Amygdala (tissue), 56 donors: ENCODE measurements at places on chromosomes 3 and 15.

GRCh38 chr3:99939876-99940275 is 122.2 kb downstream of the CMSS1 start:
- DNase-seq = no peak

DNA sequence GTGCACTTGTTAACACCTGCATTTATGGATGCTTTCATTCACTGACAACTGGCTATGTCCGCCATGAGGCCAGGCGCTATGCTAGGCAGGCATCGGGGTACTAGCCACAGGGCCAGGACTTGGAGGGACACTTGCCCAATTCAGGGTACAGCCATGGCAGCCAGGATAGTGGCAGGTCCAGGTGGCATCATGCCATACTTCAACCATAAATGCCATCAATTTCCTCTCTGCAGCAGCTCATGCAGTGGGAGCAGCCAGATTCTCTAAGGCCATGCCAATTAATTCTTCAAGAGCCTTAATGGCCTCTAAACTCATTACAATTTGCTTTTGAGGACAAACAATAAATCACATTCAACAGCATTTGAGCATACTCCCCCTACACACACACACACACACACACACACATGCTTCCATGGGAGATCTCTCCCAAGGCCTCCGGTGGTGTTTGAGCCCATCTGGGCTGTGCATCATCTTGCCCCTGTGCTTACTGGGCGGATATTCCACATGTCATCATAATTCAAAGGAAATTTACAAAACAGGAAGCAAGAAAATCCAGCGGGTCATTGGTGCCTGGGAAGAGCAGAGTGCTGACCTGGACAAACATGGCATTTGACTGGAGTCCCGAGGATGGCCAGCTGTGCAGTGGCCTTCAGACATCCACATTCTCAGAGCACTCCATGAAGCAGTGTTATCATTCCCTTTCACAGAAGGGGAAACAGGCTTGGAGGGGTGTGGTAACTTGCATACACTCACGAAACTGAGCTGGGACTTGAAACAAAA is 109.1 kb downstream of the IQSEC1 start:
- DNase-seq = no peak

DNA sequence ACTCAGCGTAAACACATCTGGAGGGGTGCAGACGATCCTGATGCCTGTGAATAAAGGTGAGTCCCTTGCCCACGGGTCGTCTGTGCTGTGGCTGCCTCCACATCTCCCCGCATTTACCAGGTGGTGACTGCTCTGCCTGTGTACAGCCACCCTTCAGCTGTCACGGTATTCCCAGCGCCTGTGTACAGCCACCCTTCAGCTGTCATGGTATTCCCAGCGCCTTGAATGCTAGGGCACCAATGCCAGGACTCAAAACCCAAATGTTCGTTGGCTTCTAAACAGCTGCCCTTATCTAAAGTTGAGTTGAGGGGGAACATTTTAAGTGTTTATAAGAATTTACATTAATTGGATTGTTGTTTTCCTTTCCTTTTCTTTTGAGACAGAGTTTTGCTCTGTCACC is 27.4 kb downstream of the MAP6D1 start:
- DNase-seq = no peak

DNA sequence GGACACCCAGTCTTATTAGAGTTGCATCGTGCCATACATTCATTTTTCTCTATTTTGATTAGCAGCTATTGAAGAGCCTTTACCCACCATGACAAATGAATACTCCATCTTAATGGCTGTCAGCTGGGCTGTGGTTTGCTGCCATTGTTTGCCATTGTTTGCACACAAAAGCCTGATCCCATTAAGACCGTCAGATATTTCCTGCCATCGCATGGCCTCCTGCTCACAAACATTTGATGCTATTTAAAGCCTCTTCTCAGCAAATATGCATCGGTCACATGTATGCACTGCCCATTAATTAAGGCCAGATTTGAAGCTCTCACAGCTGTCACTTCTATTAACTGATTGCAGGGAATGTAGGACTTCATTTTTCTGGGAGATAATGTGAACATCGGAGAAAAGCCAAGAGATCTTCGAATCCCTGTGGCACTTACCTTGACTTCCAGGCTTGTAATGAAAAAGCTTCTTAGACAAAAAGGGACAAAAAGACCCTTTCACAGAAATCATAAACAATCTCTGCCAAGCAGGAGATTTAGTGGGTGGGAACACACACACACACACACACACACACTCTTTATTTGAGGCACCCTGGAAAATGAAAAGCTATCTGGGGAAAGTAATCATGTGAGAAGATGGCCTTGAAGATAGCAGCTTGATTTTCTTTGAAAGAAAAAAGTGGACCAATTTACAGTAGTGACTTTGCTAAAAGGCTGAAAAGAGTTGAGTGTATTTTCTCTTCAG is 175.4 kb upstream of the NR2E3 start:
- DNase-seq = no peak

- DNase-seq = no peak
Observed at GRCh38 chr15:97955529-97955928, 5.0 kb upstream of the ARRDC4 start.

DNA sequence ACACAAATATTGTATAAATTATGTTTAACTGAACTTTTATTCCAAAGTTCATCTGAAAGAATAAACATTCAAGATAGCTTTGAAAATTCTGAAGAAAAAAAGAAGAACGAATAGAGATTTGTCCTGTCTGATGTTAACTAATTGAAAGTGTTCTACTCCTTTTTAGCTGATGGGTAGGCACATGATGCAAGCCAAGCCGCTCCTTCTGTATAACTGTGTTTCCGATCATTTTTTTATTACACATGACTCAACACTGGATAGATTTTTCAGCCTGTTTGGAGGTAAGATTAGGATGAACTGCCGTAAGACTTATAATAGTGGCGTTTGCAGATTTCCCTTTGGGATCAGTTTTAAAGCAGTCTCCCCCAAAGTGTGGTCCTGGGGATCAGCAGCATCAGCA is 19.0 kb downstream of the NSUN3 start:
- DNase-seq = no peak

DNA sequence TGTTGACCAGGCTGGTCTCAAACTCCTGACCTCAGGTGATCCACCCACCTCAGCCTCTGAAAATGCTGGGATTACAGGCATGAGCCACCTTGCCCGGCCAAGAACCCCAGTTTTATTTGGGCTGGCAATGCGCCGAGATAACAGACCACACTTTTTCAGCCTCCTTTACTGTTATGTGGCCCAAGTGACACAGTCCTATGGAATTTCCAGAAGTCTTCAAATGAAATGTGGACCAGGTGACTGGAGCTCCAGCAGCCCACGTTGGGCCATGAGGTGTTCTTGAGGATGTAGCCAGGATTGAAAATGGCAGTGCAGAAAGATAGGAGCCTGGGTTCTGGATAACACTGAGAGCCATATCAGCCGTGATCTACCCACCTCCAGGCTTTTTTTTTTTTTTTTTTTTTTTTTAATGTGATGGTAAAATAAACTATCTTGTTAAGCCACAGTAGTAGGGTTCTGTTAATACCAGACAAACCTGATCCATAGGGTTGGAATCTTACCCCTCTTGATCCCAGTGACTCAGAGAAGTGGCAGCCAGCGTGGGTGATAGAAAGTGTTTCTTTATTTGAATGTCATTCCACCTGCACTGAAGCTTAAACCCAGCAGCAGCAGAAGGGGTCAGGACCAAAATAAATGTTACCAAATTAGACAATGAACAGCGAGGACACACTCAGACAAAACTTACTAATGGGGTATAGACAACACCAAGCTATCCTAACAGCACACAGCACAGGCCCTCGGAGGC is 55.6 kb downstream of the LHFPL4 start:
- no peak for DNase-seq

GRCh38 chr3:61580982-61581643 is 19.7 kb downstream of the PTPRG start:
- DNase-seq = no peak

- no peak for DNase-seq
Observed at GRCh38 chr3:182149594-182149993, 437.9 kb downstream of the SOX2 start.

DNA sequence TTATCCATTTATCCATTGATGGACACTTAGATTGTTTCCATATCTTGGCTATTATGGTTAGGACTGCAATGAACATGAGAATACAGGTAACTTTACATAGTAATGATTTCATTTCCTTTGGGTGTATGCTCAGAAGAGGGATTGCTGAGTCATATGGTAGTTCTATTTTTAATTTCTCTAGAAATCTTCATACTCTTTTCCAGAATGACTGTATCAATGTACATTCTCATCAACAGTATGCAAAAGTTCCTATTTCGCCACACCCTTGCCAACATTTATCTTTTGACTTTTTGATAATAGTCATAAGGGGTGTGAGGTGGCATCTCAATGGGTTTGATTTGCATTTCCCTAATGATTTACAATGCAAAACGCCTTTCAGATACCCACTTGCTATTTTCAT is 6.2 kb upstream of the NIPA1 start:
- DNase-seq = no peak

DNA sequence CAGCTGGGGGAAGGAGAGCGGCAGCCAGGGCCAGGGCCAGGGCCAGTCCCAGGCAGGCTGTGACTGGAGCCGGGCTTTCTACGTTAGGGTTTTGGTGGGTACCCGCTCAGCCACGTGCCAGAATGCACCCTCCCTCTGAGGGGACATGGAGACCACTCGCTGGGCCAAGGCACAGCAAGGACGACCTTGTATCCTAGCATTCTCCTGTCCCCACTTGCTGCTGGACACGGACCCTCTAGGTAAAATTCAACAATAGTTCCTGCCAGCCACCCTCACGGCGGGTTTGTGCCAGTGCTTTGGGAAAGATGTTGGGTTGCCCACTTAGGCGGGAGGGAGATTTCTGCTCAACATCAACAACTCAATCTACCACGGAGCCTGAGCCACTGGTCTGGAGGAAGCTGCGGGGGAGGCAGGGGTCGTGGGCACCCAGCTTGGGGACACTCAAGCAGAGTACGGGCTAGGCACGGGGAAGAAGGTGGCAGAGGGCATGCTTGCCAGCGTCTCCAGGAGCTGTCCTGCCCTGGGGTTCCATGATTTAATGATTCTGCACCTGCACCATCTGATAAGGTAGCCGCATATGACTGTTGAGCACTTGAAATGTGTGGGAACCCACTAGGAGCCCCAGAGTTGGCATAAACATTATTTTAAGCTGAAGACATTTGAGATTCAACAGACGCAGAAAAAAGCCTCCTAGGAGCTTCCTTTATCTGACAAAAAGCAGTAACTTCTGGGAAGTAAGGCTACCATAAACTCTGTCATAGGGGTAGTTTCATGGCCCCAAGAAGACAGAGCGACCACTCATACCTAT is 22.5 kb upstream of the C15orf39 start:
- no peak for DNase-seq

DNA sequence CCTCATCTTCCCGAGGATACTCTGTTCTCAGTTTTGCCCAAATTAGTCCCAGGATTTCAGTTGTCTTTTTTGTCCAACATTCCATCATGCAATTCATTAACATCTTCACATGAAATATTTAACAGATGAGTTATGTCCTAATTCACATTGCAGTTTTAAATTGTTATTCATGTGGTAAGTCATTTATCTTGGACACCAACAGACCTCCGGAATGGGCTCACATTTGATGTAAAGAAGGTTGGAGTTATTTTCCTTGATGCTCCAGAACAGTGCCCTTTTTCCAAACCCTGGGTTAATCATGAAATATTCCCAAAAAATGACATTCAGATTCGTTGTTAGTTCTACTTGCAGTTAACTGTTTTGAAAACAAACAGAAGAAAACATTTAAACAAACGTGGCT is 32.8 kb upstream of the LRTM1 start:
- no peak for DNase-seq

DNA sequence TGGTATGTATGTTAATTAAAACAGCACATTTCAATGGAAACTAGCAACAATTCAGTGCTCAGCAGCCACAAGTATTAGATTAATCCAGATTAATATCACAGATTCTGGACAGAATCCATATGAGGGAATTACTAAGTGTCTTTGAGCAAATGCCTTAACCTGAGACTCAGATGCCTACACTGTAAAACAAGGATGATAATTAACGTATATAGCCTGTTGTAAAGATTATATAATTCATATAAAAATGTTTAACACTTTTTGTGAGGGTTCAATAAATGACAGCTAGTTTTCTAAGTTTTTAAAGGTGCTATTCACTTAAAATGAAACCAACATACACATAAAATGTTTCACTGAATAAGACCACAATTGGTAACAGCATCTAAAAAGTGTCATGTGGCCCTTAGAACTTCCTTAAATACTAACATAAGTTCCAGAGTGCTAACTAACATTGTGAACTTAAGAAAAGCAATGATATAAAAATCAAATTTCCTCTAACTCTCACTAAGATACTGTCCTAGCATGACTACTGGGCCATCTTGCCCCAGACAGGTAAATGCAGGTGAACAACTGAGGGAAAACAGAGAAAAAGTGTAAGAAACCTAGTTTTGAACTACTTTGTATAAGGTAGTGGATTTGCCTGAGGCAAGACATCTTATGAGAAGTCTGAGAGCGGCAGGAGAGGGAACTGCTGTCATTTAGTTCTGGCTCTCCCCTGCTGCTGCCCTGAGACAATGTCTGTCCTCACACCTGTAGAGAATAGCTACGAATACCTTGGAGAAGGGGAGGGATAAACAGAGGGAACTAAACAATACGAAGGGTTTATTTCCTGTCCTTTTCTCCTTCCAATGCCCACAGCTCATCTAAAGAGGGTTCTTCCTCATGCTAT is 151.3 kb downstream of the ADAM10 start:
- no peak for DNase-seq

DNA sequence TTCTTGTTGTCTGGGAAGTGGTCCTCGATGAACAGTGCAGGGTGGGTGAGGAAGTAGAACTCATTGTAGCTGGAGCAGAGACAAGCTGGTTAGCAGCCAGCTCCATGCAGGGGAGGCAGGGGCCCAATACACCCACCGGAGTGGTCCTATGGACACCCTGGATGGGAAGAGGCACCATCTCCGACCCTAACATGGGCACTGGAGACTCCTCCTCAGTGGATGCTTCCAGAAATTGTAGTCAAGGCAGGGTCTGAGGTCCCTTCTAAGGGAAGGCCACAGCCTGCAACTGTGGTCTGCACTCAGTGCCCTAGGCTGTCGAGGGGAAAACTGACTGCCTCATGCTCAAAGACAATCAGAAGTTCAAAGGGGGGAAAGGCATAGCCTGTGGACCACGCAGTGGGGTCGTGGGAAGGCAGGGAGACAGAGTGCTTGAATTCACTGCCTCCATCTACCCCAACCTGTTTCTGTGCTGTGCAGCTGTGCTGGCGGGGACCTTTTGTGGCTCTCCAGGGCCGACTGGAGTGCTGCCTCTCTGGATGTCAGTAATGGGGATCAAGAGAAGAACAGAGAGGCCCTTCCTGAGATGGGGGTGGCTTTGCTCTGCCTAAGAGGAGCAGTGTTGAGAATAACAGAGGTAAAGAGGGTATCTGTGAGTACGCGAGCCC is 41.9 kb downstream of the KY start:
- no peak for DNase-seq

DNA sequence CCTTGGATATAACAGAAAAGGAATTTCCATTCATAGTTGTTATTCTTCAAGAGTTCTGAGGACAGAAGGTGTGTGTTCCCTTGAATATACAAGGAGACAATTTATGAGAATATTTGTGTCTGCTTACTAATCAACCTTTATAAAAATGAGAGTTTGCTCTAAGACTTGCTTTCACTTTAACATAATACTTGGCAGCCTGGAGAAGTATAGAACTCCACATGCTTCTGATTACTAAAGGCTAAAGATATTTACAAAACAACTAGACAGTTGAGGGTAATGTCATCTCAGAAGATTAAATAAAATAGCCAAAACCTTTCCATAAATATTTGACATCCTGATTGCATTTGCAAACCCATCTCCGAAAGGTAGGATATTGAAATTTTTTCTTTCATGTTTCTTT is 727.1 kb upstream of the NAALADL2 start:
- no peak for DNase-seq

- no peak for DNase-seq
Observed at GRCh38 chr3:169104972-169105371, 558.5 kb downstream of the MECOM start.
